ENCODE measurements at places on chromosomes 4 and X.

DNA sequence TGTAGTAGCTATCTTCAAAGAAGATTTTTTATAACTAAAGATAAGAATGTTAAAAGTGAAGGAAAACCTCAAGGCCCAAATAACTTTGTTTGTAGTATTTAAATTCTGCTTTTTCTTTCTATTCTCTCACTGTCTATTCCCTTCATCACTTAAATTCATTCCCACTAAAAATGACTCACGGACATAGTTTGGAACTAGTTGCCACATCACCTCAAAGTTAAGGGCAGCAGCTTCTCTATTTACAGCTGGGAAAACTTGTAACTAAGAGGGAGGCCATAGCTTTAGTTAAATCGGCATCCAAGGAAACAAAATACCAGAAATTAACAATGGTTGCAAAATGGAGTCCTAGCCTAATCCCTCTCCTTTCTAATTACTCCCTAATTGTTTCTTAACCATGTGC is 325.4 kb upstream of the MAGEB2 start:
- DNase-seq, result no peak

DNA sequence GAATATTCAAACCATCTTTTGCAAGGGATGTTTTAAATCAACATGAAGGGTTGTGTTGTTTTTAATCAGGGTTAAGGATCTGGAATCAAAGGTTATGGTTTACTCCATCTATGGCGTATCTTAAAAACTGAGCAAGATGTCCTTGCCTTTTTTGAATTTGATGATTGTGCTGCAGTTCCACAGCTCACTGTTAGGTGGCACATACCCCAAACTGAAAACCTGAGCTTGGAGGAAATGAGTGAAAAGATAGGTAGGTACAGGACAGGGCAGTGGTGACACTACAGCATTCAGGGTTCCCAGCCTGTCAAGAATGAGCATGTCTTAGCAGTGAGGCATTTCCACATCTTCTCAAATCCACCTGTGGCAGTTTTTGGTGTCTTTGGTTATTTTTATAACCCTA is 13.1 kb upstream of the EOLA1 start:
- no peak for DNase-seq

GRCh38 chr4:151537687-151538086 is 128.7 kb downstream of the FHIP1A start:
- DNase-seq, result no peak

DNA sequence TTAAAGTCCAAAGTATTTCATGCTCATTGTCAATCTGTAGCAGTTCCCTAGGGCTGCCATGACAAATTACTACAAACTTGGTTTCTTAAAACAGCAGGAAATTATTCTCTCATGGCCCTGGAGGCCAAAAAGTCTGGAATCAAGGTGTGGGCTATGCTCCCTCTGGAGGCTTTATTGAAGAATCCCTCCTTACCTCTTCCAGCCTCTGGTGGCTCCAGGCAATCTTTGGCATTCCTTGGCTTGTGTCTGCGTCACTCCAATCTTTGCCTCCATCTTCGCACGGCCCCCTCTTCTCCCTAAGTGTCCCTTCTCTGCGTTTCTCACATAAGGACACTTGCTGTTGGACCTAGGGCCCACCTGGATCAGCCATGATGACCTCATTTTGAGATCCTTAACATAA is 170.4 kb downstream of the SMIM20 start:
- DNase-seq, result no peak

DNA sequence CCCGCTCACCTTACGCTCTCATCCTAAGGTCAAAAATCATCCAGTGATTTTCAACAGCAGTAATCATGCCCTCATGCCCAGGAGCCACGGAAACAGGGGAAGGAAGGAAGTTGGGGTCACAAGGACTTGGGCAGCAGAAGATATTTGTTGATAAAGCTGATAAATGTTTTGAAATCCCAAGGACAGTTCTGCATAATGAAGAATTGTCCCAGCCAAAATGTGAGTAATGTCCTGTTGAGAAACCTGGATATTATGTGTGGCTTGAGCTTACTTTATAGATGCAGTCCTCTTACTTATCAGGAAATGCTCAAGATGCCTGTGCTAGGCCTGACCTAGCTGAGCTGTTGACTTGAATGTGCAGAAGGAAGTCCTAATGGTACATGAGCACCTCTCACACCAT is 263.0 kb upstream of the ZFP42 start:
- no peak for DNase-seq

DNA sequence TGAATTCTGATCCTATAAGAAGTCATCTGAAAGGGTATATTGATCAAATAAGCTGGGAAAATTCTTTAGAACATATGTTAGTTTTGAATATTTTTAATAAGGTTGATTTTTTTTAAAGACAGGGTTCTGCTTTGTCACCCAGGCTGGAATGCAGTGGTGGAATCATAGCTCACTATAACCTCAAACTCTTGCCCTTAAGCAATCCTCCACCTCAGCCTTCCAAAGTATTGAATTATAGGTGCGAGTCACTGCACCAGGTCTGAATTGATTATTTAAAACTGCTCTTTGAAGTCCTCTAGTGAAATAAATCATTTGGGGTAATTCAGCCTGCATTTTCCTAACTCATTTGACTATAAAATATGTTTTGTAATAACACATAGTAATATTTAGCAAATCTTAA is 812.3 kb downstream of the PDHA2 start:
- no peak for DNase-seq

GRCh38 chr4:186999686-187000085 is 276.0 kb upstream of the FAT1 start:
- no peak for DNase-seq

- no peak for DNase-seq
Measured at GRCh38 chrX:13845721-13846378, 29.0 kb upstream of the GPM6B start.

- DNase-seq, result no peak
Measured at GRCh38 chr4:73822389-73822788, 14.1 kb upstream of the CXCL6 start.

DNA sequence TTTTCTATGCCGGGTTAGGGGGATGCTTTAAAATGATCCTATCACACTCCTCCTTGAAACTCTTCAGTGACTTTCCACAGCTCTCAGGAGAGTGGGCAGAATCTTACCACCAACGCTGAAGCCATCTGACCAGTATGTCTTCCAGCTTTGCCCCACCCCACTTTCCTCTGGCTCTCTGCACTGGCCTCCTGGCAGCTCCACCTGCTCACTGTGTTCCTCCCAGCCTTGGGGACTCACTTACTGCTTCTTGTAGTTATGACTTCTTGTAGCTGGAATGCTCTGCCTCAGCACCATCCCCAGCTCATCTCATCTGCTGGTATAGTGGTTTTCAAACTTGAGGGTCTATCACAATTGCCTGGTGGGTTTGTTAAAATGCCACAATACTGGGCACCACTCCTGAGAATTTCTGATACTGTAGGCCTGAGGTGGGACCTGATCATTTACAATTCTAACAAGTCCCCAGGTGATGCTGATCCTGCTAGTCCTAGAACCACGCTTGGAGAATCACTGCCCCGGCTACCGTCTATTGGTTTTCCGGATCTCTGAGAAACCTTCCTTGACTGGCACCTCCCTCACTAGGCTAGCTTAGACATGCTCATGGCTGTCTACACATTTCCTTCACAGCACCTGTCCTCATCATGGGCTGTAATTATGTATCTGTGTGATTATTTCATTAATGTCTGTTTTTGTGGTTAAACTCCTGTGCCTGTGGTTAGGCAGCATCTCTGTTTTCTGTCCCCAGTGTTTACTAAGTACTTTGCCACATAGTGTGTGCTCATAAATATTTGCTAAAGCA is 152.2 kb downstream of the MGST2 start:
- no peak for DNase-seq

- no peak for DNase-seq
Measured at GRCh38 chr4:84750260-84750959, 167.5 kb downstream of the CDS1 start.

GRCh38 chr4:53854991-53855568 is 209.3 kb downstream of the CHIC2 start:
- DNase-seq, result peak; percentile 73

DNA sequence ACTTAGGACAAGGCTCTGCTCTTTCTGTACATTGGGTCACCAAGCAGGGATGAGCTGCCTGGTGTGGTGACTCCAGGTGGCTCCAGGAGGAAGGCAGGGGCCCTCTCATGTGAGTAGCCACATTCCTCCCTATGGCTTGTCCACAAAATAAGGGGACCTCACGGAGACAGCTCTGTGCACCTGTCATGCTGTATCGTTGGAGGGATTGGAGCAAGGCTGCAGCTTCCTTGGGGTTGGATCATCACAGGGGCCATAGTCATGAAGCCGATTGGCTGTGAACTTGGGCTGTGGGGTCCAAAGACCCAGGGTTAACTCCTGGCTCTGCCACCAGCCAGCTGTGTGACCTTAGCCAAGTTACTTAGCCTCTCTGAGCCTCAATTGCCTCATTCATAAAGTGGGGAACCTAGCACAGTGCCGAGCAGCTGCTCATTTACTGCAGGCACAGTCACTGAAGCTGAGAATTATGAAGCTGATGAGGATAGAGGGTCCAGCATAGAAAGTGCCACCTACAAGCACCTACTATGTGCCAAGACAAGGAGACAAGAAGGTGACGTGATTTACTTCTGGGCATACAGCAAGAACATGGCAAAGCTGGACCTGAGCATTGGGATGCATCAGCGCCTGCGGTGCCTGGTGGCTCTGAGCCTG is 11.8 kb upstream of the KIAA0232 start:
- DNase-seq, result no peak

DNA sequence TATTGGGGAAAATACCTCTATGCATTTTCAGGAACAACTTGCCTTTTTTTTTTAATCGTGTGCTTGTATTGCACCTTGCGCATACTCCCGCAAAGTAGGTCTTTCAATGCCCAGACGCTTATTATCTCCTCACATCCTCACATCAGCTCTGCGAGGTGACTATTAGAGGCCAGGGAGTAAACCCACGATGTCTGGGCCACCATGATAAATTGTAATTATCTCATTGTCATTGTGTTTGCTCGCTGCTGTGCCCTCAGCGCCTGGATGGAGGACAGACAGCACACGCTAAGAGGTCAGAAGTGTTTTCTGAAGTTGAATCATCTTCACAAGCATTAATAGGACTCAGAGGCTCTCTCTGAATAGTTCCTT is 1.0 kb upstream of the RELL1 start:
- DNase-seq, result no peak

- no peak for DNase-seq
Measured at GRCh38 chrX:68703369-68703768, 55.9 kb downstream of the STARD8 start.

DNA sequence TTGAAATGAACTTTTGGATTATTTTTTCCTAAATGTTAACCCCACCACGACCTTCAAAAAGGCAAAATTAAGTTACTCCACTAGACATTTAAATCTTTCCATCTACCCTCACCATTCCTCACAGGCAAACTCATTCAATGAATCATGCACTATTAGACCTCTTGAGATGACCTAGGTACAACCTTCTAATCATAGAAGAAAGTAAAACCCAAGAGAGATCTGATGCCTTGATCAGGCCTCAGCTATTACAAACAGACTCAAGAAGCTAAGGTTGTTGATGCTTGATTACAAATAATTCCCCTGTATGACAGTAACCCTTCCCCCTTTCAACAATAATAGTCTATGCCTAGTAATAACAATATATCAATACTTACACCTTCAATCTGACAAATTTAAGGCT is 18.9 kb downstream of the TAPT1 start:
- DNase-seq, result no peak

GRCh38 chr4:124334119-124334518 is 378.4 kb downstream of the ANKRD50 start:
- DNase-seq, result no peak

- DNase-seq, result no peak
Measured at GRCh38 chrX:73563738-73564068, 706 bp downstream of the CHIC1 start.

- DNase-seq, result no peak
Measured at GRCh38 chr4:59646082-59646481, 1554.0 kb upstream of the ADGRL3 start.

DNA sequence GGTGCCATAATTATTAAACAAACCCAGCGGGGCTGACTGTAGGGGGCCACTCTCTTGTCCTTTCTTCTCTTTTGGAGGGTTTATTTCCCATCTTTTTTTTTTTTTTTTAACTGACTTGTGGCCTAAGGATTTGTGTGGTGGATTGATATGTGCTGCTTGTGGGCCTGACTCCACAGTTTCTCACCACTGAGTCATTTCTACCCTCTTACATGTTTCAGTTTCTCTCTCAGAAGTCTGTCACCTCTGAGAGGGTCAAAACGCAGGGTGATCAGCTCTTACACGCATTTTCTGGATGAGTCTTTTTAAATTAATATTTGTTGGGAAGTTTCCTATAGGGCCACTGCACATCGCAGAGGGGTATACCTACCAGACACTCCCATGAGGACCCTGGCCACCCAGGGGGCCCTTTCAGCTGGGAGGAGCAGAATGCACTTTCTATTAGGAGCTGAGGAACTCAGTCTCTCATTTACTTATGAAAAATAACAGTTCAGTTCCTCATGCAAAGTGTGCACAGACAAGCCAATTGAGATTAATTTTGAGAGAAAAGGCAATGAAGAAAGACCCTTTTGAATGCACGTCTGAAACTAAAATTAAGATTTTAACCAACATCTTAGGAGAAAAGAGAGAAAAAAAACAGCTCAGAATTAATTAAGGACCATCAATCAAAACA is 407.9 kb downstream of the TECRL start:
- no peak for DNase-seq

GRCh38 chr4:104064646-104065577 is 345.1 kb upstream of the TACR3 start:
- DNase-seq, result peak; percentile 14

DNA sequence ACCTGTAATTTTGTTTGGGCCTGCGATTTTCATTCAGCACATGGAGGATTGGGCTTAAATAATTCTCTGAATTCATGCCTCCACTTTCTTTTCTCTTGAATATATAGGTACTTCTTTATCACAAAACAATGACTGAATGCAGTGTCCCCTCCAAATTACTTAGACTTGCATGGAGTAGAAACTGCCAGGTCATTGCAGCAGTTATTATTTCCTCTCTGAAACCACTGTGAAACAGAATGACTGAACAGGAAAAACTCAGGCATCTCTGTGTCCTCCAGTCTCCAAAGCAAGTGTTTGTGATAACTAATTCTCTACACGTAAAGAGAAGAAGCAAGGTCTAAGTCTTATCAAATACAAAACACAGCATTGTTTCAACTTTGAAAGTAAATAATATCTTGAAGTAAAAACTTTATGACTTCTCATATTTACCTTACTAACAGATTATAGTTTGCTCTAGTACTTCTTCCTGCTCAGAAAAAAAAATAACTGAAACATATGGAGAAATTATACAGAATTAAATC is 144.5 kb upstream of the DIAPH2 start:
- no peak for DNase-seq

DNA sequence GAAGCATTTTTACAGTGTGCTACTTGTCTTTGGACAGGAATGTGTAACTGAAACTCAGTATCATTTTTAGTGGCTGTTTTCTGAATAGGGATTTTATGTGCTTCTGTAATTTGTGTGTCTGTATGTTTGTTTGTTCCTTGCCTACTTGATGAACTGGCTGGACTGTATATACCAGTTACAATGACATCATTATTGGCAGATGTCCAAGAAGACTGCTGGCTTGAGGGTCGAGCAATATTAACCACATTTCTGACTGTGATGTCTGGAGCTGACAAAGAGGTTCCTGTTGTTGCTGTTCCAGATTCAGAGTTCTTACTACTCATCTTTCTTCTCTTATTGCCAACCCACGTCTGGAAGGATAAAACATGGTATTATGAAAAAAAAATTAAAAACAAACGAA is 33.0 kb downstream of the HDX start:
- no peak for DNase-seq

GRCh38 chrX:39705290-39705689 is 392.5 kb downstream of the BCOR start:
- peak; percentile 34 for DNase-seq

Measured in T1000 (cell line).